ENCODE measurements at places on chromosomes 2 and 18.

DNA sequence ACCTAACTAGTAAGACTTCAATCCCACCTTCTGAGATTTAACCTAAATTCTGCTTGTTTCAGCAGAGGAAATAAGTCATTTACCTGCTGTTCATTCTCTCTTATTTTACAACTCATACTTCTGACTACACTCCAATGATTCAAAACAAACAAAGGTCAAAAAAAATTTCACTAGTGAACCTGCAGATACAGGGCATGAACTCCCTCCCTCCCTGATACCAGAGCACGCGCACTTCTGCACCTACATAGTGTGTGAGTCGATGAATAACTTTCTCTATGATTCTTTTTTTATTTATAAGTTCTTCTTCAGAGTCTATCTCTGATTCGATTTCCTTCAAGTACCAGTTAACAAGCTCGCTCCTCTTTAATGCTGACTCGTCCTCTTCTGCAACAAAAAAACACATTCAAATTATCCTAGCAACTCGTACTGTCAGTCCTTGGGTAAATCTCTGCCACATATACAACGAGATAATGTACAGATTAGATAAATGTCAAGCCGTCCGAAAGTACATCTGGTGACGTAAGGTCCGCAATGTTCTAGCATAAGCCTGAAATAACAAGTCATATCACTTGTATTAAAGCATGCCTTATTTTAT, 7.4 kb upstream of the LCT start:
- no peak for DNase-seq

- no peak for DNase-seq
Observed at GRCh38 chr18:13372531-13372951, 154.0 kb downstream of the LDLRAD4 start.

DNA sequence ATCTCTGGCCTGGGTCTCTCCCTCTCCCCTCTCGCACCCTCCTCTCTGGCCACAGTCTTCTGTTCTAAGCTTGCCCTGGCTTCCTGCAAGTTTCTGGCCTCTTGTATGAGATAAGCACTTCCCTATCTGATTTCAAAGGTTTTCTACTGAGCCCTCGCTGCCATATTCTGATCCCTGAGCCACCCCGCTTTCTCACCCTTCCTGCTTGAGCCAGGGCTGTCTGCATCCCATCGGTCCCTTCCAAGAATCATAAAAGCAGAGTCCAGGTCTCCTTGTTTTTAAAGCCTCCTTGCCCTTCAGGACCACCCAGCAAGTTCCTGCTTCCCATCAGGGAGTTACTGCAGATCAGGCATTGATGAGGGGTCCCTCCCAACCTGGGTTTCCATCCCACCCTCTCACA, 110.2 kb downstream of the PRKCE start:
- DNase-seq, result no peak

DNA sequence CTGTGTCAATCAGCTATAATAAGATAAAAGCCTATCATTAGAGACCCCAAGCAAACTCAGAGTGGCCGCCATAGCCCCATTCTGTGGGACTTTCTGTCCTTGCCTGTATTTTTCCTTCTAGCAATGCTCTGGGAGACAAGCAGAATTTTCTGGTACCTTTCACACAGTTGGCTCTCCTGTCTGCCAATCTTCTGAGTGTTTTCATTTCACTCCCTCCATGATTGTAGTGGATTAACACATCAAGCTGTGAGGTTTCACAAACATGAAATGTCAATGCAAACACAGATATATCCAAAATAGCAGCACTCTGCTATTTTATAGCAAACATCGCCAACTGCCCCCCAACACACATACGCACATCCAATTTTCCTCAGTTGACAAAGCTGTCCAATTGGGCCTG, 64.9 kb downstream of the C1D start:
- no peak for DNase-seq

DNA sequence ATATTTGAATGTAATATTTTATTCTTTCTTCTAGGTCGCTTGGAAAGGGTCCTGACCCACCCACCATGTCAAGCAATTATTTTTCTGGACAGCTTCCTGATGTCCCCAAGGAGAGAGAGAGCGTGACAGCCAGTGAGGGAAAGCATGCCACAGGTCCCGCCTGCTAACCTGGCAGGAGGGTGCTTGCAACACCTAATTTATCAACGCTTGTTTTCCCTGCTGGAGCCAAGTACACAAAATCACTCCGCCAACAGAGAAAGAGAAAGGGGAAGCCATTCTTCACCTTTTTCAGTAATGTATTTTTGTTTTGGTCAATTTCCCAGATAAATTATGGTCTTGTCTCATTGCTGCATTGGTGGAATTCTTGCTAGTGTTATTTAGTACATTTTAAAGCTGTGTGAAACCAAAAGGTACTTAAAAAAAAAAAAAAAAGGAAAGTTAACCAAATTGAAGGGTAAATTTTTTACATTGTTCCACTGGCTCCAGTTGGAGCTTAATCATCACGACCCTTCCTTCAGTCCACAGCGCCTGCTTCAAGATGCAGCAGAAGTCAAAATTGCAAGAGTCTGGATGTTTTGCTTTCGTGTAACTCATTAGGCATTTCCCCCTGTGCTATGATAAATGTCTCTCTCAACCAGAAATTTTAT, 88.5 kb upstream of the COPS8 start:
- no peak for DNase-seq

DNA sequence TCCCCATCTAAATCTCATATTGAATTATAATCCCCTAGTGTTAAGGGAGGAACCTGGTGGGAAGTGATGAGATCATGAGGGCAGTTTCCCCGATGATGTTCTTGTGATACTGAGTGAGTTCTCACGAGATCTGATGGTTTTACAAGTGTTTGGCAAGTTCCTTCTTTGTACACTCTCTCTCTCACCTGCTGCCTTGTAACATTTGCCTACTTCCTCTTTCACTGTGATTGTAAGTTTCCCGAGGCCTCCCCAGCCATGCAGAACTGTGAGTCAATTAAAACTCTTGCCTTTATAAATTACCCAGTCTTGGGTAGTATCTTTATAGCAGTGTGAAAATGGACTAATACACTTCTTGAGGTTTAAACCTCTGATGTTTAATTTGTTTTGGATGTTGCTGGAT, 177.5 kb downstream of the CD8B2 start:
- DNase-seq, result no peak

DNA sequence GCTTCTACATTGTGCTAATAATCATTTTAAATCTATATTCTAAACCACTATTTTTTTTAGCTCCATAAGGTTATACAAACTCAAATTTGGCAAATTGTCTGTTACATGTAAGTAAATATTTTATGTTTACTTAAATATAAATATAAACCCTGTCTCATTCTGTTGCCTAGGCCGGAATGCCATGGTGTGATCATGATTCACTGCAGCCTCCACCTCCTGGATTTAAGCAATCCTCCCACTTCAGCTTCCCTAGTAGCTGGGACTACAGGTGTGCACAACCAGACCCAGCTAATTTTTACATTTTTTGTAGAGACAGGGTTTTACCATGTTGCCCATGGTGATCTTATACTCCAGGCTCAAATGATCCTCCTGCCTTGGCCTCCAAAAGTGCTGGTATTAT, 124.7 kb downstream of the MEIS1 start:
- no peak for DNase-seq

- DNase-seq, result no peak
Observed at GRCh38 chr2:65367524-65367923, 64.9 kb downstream of the SPRED2 start.

DNA sequence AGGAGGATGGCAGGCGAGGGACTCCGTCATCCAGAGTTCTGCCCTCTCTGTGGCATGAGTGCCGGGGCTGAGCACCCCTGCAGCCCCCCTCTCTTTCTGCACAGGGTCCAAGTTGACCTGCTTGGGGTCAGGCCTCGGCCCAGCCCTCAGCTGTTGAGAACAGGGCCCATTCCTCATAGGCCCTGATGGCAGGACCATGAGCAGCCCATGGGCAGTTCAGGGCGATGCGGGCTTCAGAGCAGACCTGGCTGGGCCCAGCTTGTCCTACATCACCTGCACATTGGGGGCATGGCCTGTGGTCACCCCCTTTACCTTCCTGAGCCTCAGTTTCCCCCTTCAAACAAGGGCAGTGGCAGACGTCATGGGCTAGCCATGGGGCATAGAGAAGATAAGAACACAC, 238.1 kb downstream of the SEPTIN10 start:
- peak; percentile 7 for DNase-seq

- DNase-seq, result no peak
Observed at GRCh38 chr18:78106946-78107345, 857.3 kb downstream of the GALR1 start.

- no peak for DNase-seq
Observed at GRCh38 chr2:25220313-25220712, 51.9 kb upstream of the POMC start.

GRCh38 chr2:165371356-165371755, 98.1 kb upstream of the CSRNP3 start:
- DNase-seq, result no peak

DNA sequence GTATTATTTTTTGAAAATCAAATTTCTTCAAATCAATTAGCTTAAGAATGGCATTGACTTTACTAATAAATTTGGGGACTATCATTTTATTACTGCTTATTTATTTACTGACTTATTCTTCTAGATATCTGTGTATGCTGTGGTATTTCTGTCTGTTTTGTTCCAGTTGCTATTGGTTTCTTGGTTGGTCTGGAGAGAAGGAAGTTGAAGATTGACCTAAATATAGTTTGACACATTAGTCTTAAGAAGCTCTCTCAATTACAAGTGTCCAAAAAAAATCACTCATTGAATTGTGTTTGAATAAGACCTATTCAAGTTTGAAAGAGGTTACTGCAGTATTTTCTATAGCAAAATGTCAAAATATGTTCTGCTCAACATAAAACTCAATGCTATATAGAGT, 153.3 kb upstream of the KYNU start:
- no peak for DNase-seq

DNA sequence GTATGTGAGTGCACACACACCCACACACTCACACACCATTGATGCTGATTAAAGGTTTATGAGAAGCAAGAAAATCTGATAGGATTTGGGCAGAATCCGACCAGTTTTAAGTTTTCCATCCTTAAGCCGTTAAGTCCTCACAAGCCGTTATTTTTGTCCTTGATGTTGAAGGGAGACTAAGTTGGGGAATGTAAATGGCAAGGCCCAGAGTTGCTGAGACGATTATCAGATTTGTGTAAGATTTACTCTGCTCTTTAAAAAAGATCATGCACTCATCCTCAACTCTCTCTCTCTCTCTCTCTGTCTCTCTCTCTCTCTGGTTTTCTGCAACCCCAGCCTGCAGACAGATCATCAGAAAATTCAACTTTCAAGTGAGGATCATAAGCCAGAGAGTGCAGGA, 238.8 kb downstream of the SMAD2 start:
- no peak for DNase-seq

- DNase-seq, result no peak
Observed at GRCh38 chr2:143694335-143694734, 565.1 kb downstream of the ARHGAP15 start.

GRCh38 chr18:46360102-46360699, 256.0 kb downstream of the HAUS1 start:
- no peak for DNase-seq

- peak; percentile 72 for DNase-seq
Observed at GRCh38 chr2:221570321-221570935, 1.7 kb downstream of the EPHA4 start.

- no peak for DNase-seq
Observed at GRCh38 chr2:2729246-2729645, 398.2 kb upstream of the MYT1L start.

DNA sequence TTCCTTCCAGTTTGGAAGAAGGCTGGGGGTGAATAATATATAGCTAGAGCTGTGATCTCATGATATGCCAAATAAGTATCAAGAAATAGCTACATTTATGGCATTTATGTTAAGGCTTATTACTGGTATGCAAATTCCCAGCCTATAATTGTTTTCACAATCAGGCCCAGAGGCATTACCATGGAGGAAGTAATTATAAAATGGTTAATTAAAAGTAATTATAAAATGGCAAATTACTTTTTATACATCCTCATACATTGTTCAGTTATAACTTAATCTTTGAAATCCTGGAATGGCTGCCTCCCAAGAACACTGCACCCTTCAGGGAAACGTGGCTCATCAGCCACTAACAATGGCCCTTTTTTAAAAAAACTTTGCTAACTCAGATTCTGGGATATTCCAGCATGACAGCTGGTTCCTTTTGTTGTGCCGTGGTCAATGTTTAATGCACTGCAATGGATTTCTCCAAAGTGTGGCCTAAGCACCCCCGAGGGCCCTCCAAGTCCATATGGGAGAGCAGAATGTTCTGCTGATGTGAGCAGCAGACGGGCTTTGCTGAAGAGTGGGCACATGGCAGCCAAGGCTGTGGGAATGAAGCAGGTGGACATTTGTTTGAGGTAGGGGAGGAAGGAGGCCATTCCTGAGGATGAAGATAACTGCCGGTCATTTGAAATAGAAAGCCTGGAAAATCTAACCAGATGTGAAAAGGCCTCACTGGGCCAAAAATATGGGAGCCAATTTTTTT, 483.5 kb upstream of the GCFC2 start:
- no peak for DNase-seq

- DNase-seq, result no peak
Observed at GRCh38 chr2:237629739-237630138, 2.4 kb downstream of the LRRFIP1 start.

DNA sequence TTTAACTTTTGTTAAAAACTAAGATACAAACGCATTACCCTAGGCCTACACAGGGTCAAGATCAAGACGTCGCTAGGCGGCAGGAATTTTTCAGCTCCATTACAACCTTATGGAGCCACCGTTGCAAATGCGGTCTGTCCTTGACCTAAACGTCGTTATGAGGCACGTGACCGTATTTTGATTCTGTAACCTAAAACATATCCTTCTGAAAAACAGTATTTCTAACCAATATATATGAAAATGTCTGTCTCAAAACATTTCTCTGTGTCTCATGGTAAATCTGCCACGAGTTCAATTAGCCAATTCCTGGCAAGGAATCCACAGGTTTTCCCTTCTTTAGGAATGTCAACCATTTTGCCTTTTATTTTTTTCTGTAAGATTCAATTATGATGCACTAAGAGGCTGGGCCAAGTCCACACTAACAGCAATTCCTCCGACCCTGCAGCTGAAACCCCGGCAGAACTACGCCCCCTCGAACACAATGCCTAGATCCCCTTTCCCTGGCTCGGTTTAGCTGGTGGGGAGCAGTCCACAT, 1.7 kb downstream of the RTN4 start:
- DNase-seq, result peak; percentile 47

GRCh38 chr2:54330926-54331835, 75.2 kb upstream of the TSPYL6 start:
- DNase-seq, result no peak

Data from right hindlimb (tissue), 1 donor.